Mesenteric fat pad (tissue), 1 donor: ENCODE measurements at places on chromosomes 4 and X. TPM values are rescaled to one million over a fixed set of nuclear protein-coding genes. Genes with fewer than 3 reads are reported as not detected.

Gene USP51
- total RNA-seq, result 1.1 TPM

Gene SLBP
- 31.2 TPM for total RNA-seq

- no peak for DNase-seq
Observed at GRCh38 chr4:80266902-80267380, 477 bp downstream of the FGF5 start.

- DNase-seq, result no peak
Observed at GRCh38 chrX:132853040-132853439, 105.4 kb downstream of the HS6ST2 start.

Gene SCRG1
- 1.1 TPM for total RNA-seq

GRCh38 chr4:89640620-89641366 is 196.2 kb downstream of the SNCA start:
- DNase-seq, result peak; percentile 84

DNA sequence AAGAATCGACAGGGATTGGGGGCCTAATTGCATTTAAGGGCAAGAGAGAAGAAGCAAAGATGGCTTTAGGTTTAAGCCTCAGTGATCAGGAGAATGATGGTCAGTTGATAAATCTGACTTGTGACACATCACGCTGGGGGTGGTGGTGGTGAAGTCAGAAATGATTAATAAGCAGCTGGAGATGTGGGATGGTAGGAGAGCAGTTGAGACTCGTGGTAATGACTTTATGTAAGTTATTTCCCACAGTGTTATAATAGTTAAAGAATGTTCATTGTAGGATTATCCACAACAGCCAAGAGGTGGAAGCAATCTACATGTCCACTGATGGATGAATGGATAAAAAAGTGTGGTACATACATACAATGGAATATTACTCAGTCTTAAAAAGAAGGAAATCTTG is 178.9 kb upstream of the GPC4 start:
- no peak for DNase-seq
